ENCODE measurements at places on chromosomes 11 and 22. TPM values are rescaled to one million over a fixed set of nuclear protein-coding genes. Genes with fewer than 3 reads are reported as not detected.

A4GALT gene
- not detected for total RNA-seq

TUBGCP6 gene
- 133 TPM for total RNA-seq

VPREB1 gene
- not detected for total RNA-seq

RAB38 gene
- total RNA-seq, result 0.30 TPM

GNAZ gene
- total RNA-seq, result 0.76 TPM

GRCh38 chr22:45742866-45743450 is 71.3 kb downstream of the ATXN10 start:
- no peak for DNase-seq

DNA sequence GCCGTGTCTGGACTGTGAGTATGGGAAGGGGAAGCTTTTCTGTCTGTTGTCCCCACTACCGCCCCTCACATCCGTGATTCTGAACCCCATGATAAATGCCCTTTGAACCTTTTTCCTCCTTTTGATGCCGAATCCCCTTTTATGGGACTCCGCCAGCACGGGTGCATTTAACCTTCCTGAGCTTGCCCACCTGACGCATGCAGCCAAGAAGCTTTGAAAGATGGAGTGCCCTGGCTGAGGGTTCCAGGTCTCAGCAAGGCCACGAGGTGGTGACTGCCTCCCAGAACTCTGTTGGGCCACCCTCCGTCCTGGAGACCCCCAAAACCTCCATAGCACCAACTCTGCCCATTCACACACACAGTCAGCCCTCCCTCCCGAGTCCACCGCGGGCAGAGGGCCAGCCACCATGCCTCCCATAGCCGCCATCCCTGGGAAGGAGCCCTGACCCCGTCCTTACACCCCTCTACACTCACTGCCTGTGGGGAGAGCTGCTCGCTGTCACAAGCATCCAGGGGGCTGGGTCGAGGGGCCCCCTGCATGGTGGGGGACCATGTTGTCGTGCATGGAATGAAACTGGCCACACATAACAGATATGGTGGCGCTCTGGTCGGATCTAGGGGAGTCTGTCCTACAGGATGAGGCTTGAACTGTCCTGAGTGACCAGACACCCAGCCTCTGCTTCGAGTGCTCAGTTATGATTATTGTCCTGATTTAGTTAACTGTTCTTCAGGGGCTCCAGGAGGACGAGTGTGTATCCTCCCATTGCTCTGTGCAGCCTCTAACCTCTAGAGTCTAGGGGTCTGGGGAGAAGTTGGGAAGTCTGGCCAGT is 822 bp upstream of the COMT start:
- no peak for DNase-seq

DNA sequence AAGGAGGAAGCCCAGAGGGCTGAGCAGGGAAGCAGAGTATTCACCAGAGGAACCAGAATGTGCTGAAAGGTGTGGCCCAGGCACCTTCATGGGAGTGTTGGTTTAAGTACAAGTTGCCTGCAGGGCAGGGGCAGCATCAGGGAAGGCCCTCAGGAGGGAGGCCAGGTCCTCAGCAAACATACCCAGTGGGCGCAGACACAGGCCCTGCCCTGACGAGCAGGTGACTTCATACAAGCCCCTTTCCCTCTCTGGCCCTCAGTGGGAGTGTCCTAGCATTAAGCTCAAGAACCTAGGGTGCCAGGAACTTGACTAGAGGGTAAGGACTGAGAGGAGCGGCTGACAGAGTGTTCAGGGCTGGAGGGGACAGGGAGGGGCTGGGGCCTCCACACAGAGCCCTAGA is 7.5 kb upstream of the CASTOR1 start:
- no peak for DNase-seq

GRCh38 chr11:64569300-64569970 is 21.6 kb upstream of the SLC22A12 start:
- no peak for DNase-seq

- DNase-seq, result no peak
Observed at GRCh38 chr22:27881421-27881820, 37.6 kb downstream of the PITPNB start.

DNA sequence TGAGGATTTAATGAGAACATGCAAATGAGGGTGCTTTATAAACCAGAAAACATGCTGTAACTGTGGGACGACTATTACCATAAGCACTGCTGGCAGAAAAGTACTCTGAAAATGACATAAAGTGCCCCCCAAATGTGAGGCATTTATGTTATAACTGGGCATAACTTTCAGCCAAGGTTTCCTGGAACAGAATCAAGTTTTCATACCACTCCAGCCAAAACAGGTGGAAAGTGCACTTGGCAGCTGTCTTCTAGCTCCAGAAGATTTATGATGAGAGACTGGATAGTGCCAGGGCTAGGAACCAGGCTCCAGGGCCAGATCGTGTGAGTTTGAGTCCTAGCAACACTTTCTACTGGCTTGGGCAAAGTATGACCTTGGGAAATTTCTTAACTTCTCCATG is 339.2 kb downstream of the TENM4 start:
- DNase-seq, result no peak

- DNase-seq, result no peak
Observed at GRCh38 chr22:17096071-17096470, 11.3 kb downstream of the IL17RA start.

- DNase-seq, result no peak
Observed at GRCh38 chr22:31637447-31637890, 24.5 kb downstream of the PISD start.

DNA sequence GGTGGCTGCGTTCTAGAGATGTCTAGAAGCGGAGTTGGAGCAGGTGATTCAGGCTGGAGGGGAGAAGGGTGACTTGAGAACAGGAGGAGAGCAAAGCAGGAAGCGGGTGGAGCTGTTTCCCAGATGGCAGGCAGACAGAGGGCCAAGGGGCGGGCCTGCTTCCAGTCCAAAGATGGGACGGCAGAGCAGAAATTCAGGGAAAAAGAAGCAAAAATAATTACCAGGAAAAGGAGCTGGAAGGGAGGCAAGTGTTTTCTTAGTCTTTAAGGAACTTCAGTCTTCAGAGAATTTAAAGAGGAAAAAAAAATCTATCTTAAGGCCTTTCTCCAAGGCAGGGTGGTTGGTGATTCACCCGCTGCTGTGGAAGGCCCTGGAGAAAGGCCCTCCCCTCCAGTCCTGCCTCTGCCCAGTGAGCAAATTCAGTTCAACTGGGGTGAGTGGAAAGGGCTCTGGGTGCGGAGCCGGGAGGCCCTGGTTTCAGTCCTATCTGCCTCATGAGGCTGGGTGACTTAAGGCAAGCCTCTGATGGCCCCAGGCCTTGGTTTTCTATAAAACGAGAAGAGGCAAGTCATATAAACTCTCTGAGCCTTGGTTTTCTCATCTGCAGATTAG is 4.5 kb upstream of the CREB3L1 start:
- no peak for DNase-seq

GRCh38 chr11:80758787-80759186 is 1318.0 kb upstream of the TENM4 start:
- no peak for DNase-seq

GRCh38 chr11:11701070-11701469 is 79.3 kb upstream of the GALNT18 start:
- no peak for DNase-seq

DNA sequence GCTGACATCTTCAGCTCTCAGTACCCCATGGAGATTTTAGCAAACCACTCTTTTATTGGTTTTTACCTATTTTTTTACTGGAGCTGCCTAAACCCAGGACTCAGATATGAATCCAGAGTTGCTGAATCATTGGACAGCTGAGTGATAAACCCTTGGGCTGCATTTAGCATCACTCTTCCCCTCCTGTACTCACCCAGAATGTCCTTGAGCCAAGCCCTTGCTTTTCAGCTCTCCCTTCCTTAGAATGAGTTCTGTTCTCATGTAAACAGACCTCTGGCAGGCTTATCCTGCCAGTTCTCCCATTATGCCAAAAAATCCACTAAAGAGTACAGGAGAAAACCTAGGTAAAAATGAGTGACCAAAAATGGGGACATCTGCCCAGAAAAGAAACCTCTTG is 200.1 kb upstream of the POU2AF2 start:
- DNase-seq, result no peak

DNA sequence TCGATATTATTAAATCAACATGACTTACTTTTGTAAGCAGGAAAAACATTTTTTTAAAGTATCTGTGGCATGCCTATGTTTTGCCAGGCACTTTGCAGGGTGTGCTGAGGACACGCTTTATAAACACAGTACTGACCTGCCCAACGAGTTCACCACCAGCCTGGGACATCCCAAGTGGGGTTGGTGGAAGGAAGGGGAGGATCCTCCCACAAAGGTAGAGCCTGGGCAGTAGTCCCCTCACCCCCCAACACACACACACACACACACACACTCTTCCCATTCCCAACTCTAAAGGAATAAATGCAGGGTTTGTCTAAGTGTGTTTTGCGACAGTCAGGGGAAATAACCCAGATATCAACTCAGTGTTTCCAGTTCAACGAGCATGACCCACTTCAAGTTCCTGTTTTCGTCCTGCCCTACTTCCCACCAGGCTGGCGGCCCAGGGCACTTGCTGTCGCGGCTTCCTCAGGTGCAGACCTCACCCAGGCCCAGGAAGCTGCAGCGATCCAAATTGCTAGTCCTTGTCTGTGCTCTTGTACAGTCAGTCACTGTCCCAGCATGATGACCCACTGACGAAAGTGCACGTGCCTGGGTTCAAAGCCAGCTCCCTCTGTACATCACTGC is 3.1 kb downstream of the CERK start:
- peak; percentile 83 for DNase-seq

- no peak for DNase-seq
Observed at GRCh38 chr11:12871788-12872321, 137.3 kb upstream of the RASSF10 start.

GRCh38 chr11:78615724-78616123 is 41.1 kb upstream of the NARS2 start:
- no peak for DNase-seq

DNA sequence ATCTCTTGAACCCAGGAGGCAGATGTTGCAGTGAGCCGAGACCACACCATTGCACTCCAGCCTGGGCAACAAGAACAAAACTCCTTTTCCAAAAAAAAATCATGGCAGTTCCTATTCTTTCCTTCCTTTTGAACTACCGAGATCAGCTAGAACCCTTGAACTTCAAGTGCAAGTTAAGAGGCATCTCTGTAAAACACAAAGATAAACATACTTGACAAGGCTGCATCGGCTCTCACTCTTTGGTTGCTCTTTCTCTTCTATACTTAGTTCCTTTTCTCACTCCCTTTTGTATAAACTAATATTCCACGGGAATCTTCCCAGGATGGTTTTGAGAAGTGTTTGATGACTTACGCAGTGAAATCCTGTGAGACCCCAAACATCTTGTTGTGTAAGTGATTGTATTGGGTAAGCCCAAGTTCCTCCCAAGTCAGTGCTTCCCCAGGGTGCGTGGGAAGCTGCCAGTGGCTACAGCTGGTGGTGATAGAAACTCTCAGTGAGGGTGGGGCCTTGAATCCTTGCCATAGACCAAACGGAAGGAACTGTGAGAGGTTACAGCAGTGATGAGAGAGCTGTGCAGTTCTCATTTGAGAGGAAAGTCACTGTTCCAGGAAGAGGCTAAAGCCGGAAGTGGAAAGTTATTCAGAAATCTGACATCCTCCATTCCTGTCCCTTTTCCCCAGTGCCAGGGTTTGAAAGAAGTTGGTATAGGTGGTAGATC is 24.1 kb upstream of the CDC42EP2 start:
- DNase-seq, result no peak

DNA sequence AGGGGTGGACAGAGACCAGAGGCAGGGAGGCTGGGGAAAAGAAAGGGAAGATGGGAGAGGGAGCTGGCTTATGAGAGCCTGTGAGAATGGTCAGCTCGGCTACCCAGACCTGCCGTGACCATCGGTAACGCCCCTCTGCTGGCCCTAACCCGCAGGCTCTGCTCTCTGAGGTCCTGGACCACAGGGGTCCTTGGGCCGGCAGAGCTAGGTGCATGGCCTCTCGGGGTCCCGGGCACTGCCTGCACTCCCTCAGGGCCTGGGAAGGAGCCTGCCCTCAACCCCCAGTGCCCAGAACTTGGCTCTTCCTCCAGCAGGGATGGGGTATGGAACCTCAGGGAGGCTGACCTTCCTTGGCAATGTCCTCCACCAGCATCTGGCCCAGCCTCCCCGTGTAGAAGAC is 13.2 kb downstream of the GGT5 start:
- no peak for DNase-seq

- no peak for DNase-seq
Observed at GRCh38 chr22:21837248-21837979, 30.0 kb downstream of the MAPK1 start.

All from CD4-positive, alpha-beta memory T cell (primary cell).